Anterior cingulate cortex (tissue), 58 donors: ENCODE measurements at places on chromosomes 13 and 19.
A peak's percentile ranks its signal among the peaks of the same experiment; 100 is the strongest.

DNA sequence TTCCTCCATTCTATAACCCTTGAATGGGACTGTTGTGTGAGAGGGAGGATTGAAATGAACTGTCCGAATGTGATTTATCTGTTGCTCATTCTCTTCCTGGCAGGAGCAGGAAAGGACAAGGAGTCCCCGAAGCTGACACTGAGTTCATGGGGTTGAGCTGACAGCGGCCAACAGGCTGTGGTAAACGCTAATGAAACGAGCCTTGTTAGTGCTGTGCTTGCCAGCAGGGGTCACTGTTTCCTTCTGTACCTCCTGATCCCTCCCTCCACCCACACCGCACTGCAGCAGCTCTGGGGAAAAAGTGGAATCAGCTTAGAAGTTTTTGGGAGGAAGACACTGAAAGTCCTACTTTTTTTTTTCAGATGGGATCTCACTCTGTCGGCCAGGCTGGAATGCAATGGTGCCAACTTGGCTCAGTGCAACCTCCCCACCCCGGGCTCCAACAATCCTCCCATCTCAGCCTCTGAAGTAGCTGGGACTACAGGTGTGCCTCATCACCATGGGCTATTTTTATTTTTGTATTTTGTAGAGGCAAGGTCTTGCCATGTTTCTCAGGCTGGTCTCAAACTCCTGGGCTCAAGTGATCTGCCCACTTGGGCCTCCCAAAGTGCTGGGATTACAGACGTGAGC lies 6.7 kb upstream of the ZNF761 start:
- peak; percentile 61 for DNase-seq

GRCh38 chr13:52454459-52454819 lies 839 bp upstream of the CKAP2 start:
- DNase-seq, result no peak

DNA sequence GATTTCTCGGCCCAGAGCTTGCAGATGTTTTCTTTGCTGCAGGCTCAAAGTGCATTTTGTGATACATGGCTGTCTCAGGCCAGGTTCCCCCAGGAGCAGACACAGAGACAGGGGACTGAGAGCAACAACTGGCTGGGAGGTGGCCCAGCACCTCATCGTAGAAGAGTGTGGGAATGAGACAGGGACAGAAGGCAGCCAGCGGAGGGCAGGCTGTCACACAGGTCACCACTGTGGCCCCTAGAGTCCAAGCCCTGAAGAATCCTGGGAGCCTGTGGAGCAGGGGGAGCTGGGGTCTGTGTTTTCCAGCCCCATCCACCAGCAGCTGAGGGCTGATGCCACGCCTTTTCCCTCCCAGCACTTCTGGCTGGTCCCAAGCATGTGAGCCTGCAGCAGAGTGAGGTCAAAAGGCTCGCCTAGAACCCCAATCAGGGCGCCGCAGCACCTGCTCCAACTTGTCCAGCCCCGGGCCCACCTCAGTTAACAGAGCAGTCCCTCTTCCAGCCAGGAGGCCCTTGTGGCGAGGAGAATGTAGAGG lies 723.8 kb downstream of the UQCRFS1 start:
- no peak for DNase-seq

DNA sequence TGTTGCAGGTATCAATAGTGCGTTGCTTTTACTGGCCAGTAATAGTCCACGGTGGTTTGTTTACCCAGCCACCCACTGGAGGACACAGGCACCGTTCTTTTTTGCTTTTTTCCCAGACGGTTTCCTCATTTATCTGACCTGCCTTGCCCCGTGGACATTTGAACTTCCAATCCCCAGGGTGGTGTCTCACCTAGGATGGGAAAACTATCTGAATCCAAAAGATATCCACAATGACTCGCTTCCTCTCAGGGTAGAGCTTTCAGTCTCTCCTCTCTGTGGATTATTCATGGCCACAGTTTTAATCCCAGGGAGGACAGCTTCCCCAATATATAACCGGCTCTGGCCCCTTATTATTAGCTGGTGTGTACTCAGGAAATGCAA lies 170.8 kb downstream of the FOXO1 start:
- DNase-seq, result no peak

DNA sequence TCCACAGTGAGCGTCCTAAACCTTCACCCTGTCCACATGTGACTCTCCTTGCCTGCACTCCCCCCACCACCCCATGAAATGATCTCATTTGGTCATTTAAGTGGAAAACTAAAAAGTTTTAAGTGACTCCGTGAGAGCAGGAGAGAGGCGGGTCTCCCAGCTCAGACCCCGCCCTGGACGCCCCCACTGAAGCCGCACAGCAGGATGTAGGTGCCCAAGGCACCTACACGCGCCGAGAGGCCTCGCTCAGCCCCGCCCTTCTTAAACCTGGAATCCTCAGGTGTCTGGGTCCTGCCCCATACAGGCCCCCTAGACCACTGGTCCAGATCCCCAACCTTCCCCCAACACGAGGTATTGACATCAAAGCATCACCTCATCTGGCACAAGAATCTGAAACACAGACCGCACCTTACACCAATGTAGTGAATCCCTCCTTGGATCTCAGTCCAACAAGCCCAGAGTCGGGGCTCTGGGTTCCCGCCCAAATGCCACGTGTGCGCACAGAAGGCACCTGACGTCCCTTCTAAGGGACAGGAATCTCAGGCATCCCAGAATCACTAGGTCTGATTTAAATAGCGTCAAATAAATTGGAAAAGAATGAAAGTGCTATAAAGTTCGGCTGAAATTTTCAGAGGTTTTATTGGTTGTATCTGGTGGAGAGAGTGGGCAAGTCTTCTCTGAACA lies 3.5 kb downstream of the IGFL1 start:
- DNase-seq, result no peak

DNA sequence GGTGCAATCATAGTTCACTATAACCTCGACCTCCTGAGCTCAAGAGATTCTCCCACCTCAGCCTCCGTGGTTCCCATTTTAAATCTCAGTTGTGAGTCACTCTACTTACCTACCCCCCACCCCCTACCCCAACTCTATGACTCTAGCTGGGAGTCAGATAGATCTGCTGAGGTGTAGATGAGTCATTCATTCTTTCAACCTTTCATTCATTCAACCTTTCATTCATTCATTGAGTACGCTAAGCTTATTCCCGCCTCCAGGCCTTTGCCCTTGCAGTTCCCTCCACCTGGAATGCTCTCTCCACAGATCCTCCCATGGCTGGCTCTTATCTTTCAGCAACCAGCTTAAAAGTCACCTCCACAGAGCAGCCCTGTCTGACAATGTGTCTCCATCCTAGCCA lies 1.1 kb upstream of the MAST1 start:
- no peak for DNase-seq
